ENCODE measurements at places on chromosomes 3 and 15.

GRCh38 chr15:59447367-59447766 lies 9.4 kb downstream of the FAM81A start:
- DNase-seq = no peak

- no peak for DNase-seq
Measured at GRCh38 chr3:56453011-56453410, 15.3 kb downstream of the ERC2 start.

DNA sequence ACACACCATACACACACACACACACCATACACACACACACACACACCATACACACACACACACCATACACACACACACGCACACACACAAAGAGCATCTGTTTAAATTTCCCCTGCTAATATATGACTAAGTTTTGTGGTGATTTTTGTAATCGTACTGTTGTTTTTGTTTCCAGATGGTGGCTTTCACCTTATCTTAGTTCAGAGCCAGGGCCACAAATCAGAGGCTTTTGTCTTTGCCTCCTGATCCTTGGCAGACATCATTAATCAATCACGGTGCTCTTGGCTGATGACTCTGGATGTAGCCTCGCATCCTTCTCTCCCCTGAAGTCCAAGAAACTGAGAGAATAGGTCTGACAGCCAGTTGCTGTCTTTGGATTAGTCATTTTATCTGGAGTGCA lies 52.1 kb downstream of the EDEM1 start:
- no peak for DNase-seq

GRCh38 chr3:55160241-55160983 lies 232.6 kb upstream of the LRTM1 start:
- DNase-seq = no peak

DNA sequence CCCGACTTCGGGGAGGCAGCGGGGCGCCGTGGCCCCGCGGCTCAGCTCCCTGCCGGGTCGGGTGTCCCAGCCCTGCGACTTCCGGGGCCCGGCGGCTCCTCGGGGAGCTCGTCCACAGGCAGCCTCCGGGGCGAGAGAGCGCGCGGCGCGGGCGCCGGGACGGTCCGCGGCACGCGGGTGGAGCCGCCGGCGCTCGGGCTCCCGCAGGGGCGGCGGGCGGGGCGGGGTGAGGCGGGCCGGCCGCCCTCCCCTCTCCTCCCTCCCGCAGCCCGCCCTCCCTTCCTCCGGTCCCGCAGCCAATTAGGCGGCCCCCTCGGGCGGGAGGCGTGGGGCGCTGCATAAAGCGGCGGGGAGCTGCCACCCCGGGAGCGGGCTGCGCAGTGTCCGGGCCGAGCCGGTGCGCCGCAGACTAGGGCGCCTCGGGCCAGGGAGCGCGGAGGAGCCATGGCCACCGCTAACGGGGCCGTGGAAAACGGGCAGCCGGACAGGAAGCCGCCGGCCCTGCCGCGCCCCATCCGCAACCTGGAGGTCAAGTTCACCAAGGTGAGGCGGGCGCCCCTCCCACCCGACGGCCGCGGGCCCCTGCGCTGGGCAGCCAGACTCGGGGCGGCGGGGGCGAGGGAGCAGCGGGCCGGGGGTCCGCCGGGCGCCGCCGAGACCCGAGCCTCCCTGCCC lies at the start of gene ALDH1A3:
Gene ALDH1A3, plus strand, starts transcription at position 368 of the 675 bp plus-strand sequence. Its CDS starts 77 bp downstream, at position 445.
- DNase-seq = no peak

GRCh38 chr15:75721480-75721922 lies 8.9 kb upstream of the CSPG4 start:
- DNase-seq = no peak

DNA sequence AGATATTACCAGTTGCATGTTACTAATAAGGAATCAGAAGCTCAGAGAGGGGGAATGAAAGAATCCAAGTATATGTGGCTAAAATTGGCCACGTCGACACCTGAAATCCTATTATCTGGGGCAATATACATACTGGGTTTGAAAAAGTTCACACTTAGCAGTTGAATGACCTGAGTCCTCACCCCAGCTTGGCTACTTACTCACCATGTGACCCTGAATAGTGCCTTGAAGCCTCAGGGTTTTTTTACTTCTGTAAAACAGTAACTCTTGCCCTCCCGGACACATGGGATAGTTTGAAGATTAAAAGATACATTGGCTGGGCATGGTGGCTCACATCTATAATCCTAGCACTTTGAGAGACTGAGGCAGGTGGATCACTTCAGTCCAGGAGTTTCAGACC lies 342.2 kb upstream of the TPRG1 start:
- no peak for DNase-seq

DNA sequence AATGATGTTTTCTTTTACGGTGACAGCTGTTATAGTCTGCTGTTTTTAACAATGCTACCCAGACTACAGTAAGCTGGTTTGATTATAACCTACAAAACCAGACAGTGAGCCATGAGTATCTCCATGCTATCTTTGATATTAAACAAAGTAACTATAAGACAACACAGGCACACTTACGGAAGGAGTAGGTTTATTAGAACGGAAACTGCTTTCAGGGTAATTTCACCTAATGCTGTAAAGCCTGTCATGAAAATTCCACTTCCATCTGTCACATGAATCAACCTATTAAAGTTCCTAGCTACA lies 33.0 kb downstream of the VPS13C start:
- DNase-seq = no peak

DNA sequence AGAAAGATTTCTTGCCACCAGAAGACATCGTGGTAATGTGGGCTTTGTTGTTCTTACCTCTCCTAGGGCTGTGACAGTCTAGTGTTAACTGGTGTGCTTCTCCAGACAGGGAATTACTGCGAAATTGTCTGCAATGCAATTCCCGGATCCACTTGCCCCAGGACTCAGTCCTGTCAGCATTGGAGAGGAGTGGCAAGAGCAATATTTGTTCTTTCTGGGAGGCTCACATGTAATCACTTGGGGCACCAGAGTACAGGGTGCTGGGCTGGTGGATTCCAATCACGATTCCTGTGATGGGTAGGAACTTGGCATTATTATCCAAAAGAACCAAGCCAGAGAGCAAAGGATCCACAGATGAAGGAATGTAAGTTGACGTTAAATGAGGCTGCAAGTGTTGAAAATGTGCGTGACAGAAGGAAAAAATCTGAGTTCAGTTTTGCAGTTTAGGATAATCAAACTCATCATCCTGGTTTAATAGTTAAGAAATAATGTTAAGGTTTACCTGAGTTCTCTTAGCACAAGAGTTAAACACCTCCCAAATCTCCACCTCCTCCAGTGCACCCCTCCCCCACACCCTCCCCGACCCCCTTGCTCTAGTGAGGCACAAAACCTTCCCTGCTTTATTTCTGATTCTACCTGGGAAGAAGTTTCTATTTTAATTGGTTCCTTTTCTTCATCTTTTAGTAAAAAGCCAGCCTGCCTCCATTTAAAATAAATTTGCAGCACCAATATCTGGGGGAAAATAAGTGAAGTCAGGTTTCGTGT lies 79.2 kb downstream of the GMPS start:
- no peak for DNase-seq

DNA sequence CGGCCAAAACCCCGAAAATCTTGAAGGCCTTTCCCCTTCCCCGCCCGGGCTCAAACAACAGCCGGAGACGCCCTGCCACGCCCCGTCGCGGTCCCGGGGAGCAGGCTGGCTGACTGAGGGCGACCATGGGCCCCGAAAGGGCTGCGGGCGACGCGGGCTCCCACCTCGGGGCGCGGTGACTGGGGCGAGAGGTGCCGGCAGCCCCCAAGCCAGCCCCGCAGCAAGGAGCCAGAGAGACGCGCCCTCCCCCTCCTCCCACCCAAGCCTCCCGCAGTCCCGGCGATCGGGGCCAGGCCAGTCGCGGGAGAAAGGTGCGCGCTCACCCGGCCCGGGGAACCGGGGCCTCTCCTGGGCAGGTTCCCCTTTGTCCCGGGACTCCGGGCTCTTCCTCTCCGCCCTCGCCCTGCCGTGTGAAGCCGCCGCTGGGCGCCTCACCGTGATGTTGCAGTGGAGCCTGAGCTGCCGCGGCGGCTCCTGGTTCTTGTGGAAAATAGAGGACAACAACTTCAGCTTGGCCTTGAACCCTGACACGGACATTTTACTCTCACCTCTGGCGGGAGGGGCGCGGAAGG lies 30.6 kb upstream of the ZSCAN2 start:
- DNase-seq = no peak

DNA sequence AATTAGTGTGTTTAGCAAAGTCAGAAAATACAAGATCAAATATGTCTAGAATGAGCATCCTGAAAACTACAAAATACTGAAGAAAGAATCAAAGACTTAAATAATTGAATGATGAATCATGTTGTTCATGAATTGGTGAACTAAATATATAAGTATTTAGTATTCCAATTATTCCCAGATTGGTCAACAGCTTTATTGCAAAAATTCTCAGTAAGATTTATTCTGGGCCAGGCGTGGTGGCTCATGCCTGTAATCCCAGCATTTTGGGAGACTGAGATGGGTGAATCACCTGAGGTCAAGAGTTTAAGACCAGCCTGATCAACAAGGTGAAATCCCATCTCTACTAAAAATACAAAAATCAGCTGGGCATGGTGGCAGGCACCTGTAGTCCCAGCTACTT lies 250.0 kb upstream of the NECTIN3 start:
- no peak for DNase-seq

- no peak for DNase-seq
Measured at GRCh38 chr15:100099976-100100375, 241.8 kb downstream of the ADAMTS17 start.

GRCh38 chr15:73747847-73748590 lies 5.1 kb downstream of the INSYN1 start:
- DNase-seq = no peak

GRCh38 chr3:50167069-50167840 lies 12.1 kb downstream of the SEMA3F start:
- no peak for DNase-seq

GRCh38 chr3:125367403-125368230 lies 7.5 kb downstream of the ZNF148 start:
- DNase-seq = no peak

- no peak for DNase-seq
Measured at GRCh38 chr15:101646672-101647071, 5.5 kb downstream of the TM2D3 start.

DNA sequence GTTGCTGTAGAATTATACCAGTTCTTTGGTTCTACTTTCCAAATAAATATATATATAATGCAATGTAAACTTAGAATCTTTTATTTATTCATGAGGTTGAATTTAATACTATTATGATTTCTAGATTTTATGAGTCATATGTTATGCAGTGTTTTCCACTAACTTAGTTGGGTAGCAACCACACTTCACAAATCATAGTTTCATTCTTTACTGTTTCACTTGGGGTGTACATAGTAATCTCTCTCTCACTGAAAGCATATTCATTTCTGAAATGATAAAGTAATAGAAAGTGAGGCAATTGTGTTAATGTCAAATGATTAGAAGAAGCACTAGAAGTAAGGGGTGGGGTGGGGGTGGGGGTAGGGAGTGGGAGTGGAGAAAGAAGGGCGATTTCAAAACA lies 52.6 kb downstream of the IQCH start:
- DNase-seq = no peak

- no peak for DNase-seq
Measured at GRCh38 chr15:50953302-50953701, 44.8 kb downstream of the AP4E1 start.

GRCh38 chr3:16609927-16610580 lies 4.8 kb upstream of the DAZL start:
- no peak for DNase-seq

DNA sequence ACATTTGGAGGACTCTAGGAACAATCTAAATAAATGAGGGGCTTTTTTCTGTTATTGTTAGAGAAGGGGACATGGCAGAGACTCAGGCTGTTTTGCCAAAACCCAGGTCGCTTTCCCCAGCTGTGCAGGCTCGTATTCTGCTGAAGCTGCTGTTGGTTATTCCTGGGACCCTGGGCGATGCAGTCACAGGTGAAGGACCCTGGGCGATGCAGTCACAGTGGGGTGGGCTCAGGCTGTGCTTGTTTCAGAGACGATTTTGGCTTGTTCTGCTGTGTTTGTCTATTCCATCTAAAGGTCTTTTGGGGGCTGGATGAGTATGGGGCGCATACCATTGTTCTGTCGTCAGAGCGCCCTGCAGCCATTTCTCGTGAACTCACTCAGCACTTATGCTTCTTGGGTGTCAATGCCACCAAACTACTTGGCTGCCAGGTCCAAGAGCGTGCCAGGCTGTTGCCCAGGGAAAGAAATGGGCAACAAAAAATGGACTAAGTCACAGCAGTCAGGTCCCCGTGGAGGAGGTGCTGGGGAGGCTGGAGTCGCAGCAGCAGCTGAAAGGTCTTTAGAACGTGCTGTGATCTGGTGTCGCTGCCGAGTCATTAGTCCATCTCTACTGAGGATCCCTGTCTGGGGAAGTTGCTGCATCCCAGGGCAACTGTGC lies 151.4 kb downstream of the CHDH start:
- peak; percentile 16 for DNase-seq

DNA sequence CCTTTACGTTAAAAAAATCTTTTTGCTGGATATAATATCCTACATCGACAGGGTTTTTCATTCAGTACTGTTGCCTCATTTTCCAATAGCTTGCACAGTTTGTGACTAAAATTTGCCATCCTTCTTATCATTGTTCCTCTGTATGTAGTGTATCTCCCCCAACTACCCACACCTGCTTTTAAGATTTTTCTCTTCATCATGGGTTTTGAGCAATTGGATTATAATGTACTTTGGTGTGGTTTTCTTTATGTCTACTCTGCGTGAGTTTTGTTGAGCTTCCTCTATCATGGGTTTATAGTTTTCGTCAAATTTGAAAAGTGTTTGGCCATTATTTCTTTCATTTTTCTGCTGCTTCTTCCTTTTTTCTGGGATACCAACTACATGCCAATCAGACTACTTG lies 39.6 kb upstream of the MEF2A start:
- DNase-seq = no peak

GRCh38 chr15:35616498-35617271 lies 70.7 kb upstream of the DPH6 start:
- DNase-seq = no peak

DNA sequence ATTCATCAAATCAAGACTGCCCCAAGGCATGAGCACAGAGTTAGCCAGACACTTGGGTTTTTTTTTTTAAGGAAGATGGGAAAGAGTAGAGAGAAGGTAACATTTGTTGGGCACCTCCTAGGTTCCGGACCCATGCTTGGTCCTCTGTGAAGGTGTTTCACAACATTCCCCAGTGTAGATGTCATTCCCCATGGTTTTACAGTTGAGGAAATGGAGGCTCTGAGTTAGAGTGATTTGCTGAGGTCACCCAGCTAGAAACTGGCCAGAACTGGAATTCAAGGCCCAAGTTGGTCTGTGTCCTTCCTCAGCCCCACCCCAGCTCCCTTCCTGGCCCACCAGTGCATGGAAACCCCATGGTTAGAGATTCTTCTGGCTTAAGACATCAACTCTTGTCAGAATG lies 19.9 kb downstream of the WNT7A start:
- no peak for DNase-seq

DNA sequence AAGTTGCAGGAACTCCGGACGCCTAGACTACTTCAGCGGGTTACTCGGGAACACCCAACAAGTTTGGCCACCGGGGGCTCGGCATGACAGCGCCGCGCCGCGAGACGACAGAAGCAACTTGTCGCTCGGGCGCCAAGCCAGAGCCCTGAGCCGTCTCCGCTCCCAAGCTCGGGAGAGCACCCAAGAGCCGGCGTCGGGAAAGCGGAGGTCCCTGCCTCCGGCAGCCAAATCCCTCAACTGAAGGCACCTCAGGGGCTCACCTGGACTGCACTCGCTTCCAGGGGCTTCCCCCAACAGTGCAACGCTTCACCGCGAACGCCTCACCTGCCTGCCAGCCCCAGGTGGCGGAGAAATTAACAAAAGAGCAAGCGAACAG lies 640 bp downstream of the MB21D2 start:
- peak; percentile 69 for DNase-seq

All from C1 segment of cervical spinal cord (tissue), 14 donors.